CD4-positive, alpha-beta T cell treated with Interleukin-21 for 1 hour (primary cell): ENCODE measurements at places on chromosomes 2 and 18.

DNA sequence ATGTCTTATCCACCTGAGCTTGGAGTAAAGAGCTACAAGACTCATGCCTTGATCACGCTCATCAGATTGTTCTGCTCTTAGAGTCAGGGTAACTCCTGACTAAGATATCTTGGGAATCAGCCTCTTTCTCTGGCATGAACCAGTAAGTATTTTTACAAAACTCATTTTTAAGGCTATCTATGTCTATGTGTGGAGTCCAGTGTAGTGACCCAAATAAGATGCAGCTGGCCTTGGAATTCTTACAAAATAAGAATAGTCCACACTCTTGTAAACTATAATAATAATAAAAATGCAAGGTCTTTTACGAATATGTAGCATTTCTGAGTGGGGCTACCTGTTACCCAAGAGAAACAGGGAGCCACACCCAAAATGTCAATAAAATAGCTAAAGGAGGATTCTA, 498.3 kb upstream of the SYT4 start:
- DNase-seq: no peak

DNA sequence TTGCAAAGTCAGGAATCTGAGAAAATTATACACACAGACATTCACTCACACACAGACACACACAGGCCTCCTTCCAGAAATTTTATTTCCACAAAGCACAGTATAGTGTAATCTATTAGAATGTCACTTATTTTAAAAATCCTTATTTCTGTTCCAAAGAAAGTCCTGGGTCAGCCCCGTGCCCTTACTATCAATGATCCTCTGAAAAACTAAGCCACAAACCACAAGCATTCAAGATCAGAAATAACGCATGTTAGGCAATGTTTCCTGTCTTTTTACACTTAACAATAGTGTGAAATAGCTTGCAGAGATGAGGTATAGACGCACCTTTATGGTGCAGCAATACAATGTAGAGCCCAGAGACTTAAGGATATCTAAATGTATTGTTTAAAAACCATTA, 25.8 kb downstream of the TBC1D8 start:
- DNase-seq: no peak

DNA sequence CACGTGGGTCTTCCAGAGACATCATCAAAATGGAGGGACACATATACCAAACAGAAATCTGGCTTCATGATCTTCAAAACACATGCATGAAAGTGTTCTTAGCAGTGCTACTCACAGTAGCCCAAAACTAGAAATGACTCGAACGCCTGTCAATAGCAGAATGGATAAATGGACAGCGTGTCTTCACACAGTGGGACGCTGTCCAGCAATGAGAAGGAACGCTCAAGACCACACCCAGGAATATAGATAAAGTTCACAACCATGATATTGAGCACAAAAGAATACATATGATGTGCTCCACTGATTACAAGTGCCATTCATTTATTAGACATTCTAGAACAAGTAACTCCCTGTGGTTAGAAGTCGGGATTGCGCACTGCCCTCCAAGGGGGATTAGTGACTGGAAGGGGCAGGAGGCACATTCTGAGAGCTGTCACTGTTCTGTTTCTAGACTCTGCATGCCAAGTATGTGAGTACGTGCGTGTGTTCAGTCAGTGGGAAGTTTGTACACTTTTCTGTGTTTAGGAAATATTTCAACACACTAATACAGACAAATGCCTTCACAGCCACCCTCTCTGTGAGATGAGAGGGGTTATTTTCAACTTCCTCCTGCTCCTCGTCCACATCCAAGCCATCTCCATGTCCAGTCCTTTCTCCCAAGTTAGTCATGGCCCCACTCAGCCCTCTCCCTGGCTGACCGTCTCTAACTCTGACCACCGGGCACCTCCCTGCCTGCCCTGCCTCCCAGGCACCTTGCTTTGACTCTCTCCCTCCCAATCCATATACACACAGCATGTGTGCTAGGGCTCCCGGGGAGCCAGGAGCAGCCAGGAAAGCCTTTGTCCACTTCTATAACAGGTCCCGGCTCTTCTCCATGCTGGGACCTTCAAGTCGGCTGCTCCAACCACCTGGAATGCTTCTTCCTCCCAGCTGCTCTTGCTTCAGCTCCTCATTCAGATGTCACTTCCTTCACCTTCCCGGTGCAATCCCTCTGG, 26.9 kb upstream of the TNS1 start:
- no peak for DNase-seq

DNA sequence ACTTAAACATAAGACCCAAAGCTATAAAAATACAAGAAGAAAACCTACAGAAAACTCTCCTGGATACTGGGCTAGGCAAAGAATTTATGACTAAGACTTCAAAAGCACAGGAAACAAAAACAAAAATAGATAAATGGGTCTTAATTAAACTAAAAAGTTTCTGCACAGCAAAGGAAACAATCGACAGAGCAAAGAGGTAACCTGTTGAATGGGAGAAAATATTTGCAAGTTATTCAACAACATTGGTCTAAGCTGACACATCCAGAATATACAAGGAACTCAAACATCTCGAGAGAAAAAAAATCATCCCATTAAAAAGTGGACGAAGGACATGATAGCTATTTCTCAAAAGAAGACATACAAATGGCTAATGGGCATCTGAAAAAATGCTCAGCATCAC, 72.3 kb upstream of the RBBP8 start:
- no peak for DNase-seq

GRCh38 chr2:219629976-219630695, 2.7 kb downstream of the SLC4A3 start:
- DNase-seq: no peak
